ENCODE measurements at places on chromosomes 5 and 9.

DNA sequence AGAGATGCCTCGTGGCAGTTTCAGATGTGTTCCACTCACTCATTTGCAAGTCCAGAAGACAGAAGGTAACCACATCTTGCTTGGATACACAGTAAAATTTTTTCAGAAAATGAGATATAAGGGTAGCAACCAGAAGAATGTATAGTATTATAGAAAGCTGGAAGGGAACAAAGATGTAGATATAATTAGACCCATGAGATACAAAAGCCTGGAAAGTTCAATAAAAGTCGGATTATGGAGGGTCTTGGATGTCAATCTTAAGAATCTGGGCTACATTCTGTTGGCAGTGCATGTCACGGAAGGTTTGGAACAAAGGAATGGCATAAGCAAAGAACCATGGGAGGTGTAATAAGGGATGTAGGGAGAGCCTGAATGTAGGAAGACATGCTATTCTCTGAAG, 5.1 kb upstream of the CEP78 start:
- no peak for DNase-seq

GRCh38 chr5:56288873-56289601, 55.9 kb upstream of the ANKRD55 start:
- no peak for DNase-seq

- no peak for DNase-seq
Observed at GRCh38 chr5:175489693-175490443, 11.5 kb downstream of the SFXN1 start.

GRCh38 chr5:151128817-151129216, 28.8 kb downstream of the ANXA6 start:
- DNase-seq = no peak

- DNase-seq = no peak
Observed at GRCh38 chr9:36051317-36051716, 14.6 kb downstream of the RECK start.

GRCh38 chr5:180820788-180821321, 18.2 kb upstream of the MGAT1 start:
- DNase-seq = no peak

GRCh38 chr5:112374818-112375217, 44.3 kb downstream of the EPB41L4A start:
- no peak for DNase-seq
